ENCODE measurements at places on chromosomes 3 and 15.

DNA sequence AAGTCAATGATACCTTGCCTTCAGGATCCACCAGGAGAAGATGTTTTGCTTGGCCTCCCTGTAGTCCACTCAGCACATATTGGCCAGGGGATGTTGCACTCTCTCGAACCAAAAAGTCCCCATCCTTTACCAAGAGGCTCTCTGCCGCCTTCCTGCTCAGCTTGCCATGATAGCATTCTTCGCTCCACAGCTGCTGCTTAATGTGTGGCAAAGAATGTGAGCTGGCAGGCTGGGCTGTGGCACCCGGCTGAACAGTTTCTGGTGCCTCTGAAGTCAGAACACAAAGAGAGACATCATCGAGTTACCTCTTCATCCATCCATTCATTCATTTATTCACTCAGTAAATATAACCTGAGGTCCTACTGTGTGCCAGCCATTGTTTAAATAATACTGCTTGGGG, 23.9 kb upstream of the CEP152 start:
- H3K4me3 ChIP-seq, result no peak overlapping the region
- no peaks in the 10 kb centered on the region for H3K36me3 ChIP-seq
- H3K27ac ChIP-seq, result no peak overlapping the region
- no peaks in the 10 kb centered on the region for H3K27me3 ChIP-seq
- no peak for DNase-seq
- no peaks in the 10 kb centered on the region for H3K4me1 ChIP-seq

GRCh38 chr3:117282566-117282965, 573.0 kb downstream of the TUSC7 start:
- H3K4me3 ChIP-seq, result no peak overlapping the region
- no peak for DNase-seq
- peaks cover 19% of the 10 kb centered on the region for H3K4me1 ChIP-seq
- no peaks in the 10 kb centered on the region for H3K27me3 ChIP-seq
- no peak overlapping the region for H3K27ac ChIP-seq
- H3K36me3 ChIP-seq, result no peaks in the 10 kb centered on the region

GRCh38 chr3:195003006-195003892, 267.7 kb downstream of the XXYLT1 start:
- peaks cover 33% of the 10 kb centered on the region for H3K27me3 ChIP-seq
- H3K36me3 ChIP-seq, result no peaks in the 10 kb centered on the region
- DNase-seq, result no peak
- peaks cover 13% of the 10 kb centered on the region for H3K4me1 ChIP-seq

- H3K4me3 ChIP-seq, result no peak overlapping the region
- DNase-seq, result no peak
- H3K4me1 ChIP-seq, result peaks cover 6% of the 10 kb centered on the region
- peaks cover 2% of the 10 kb centered on the region for H3K36me3 ChIP-seq
- H3K27ac ChIP-seq, result no peak overlapping the region
Measured at GRCh38 chr15:95319242-95319641, 1011.3 kb upstream of the NR2F2 start.

DNA sequence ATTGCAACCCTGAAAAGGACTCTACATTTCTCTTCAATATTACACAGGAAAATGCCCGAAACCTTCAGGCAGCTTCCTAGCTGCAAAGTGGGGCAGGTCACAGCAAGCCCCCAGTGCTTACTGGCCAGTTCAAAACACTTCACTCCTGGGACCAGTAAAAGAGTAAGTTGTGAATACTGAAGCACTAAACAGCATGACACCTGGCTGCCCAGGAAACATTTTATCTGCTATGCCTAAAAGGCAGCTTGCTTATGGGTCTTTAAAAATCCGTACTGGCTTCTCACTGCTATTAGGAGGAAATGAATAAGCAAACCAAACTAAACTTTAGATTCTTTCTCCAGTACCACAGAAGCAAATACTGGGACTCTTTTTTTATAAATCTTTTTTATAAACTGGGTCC, 457.9 kb upstream of the ALCAM start:
- H3K4me3 ChIP-seq, result no peak overlapping the region
- no peaks in the 10 kb centered on the region for H3K27me3 ChIP-seq
- DNase-seq, result no peak
- no peak overlapping the region for H3K27ac ChIP-seq
- H3K4me1 ChIP-seq, result no peaks in the 10 kb centered on the region
- H3K36me3 ChIP-seq, result no peaks in the 10 kb centered on the region

DNA sequence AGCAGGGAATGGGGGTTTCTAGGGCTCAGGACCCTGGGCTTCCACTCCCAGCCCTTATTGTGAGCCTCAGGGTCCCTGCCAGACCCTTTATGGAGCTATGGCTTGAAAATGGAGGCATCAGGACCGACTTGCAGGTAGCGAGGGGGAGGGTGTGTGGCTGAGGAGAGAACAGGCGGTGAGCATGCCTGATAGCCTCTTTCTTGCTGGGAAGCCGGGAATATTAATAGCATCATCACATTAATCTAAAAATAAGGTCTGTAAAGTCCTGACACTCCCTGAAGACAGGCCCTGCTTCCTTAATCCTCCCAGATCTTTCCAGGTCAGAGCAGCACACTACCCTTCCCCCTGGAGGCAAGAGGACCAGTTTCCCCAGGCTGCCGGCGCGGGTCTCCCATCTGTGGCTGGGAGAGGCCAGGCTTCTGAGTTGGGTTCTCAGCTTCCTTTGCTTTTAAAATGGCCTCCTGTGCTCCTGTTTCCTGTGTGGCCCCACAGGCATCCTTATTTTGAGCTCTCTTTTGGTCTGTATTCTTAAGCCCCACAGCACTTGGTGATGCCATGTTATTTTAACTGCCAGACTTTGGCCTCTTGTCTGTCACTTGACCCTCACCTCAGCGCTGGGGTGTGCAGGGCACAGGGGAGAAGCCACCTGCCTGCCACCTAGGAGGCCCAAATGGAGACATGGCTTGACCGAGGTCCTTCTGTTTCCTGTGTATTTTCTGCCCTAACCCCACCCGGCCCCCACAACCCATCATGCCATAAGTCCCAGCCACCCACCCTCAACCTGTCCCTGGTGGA, 185.0 kb upstream of the TOPAZ1 start:
- peaks cover 58% of the 10 kb centered on the region for H3K27me3 ChIP-seq
- no peak overlapping the region for H3K27ac ChIP-seq
- no peak for DNase-seq
- peaks cover 8% of the 10 kb centered on the region for H3K4me1 ChIP-seq
- no peaks in the 10 kb centered on the region for H3K36me3 ChIP-seq
- no peak overlapping the region for H3K4me3 ChIP-seq
